Esophagus muscularis mucosa (tissue), 4 donors: ENCODE measurements at places on chromosomes 11 and 22. TPM values are rescaled to one million over a fixed set of nuclear protein-coding genes. Genes with fewer than 3 reads are reported as not detected.

CRYBB3 gene
- total RNA-seq, result not detected

IGLL1 gene
- total RNA-seq, result not detected

RFPL1 gene
- not detected for total RNA-seq

ABCC8 gene
- total RNA-seq, result 1.6 TPM

H19 gene
- total RNA-seq, result 753 TPM

APOA5 gene
- total RNA-seq, result not detected

DNA sequence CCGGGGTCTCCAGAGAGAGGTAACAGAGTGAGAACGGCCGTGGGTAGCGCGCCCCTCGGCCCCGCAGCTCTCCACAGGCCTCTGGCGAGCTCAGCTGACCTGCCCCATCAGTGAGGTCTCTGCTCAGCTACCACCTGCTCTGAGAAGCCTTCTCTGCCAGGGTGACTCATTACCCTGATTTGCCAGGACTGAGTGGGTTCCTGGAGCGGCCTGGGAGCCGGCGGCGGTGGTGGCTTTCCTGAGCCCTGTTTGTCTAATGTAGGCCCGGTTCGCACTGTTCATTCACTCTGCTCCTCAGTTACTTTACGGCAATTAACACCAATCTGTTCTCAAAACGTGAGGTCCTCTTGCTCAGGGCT is 351.0 kb upstream of the B3GAT1 start:
- no peaks in the 10 kb centered on the region for H3K27me3 ChIP-seq
- H3K4me3 ChIP-seq, result no peak overlapping the region
- no peaks in the 10 kb centered on the region for H3K4me1 ChIP-seq
- H3K36me3 ChIP-seq, result no peaks in the 10 kb centered on the region
- no peak overlapping the region for H3K27ac ChIP-seq

GRCh38 chr11:75508051-75508561 is 17.6 kb downstream of the GDPD5 start:
- no peak overlapping the region for H3K27ac ChIP-seq
- H3K4me3 ChIP-seq, result no peak overlapping the region
- H3K36me3 ChIP-seq, result no peaks in the 10 kb centered on the region
- no peaks in the 10 kb centered on the region for H3K27me3 ChIP-seq
- no peak for DNase-seq
- peaks cover 6% of the 10 kb centered on the region for H3K4me1 ChIP-seq

- peaks cover 38% of the 10 kb centered on the region for H3K36me3 ChIP-seq
- no peaks in the 10 kb centered on the region for H3K4me1 ChIP-seq
- no peak overlapping the region for H3K4me3 ChIP-seq
- DNase-seq, result no peak
- no peak overlapping the region for H3K27ac ChIP-seq
Measured at GRCh38 chr11:18563090-18563730, 25.3 kb downstream of the UEVLD start.

- H3K36me3 ChIP-seq, result no peaks in the 10 kb centered on the region
- DNase-seq, result no peak
- H3K4me1 ChIP-seq, result peaks cover 27% of the 10 kb centered on the region
- H3K27ac ChIP-seq, result no peak overlapping the region
Measured at GRCh38 chr22:30212363-30212995, 34.1 kb downstream of the LIF start.

- peak; percentile 80 for DNase-seq
- H3K36me3 ChIP-seq, result no peaks in the 10 kb centered on the region
- H3K4me3 ChIP-seq, result peak overlapping the region; percentile 12
- H3K27ac ChIP-seq, result no peak overlapping the region
Measured at GRCh38 chr22:47337161-47337621, 574.7 kb downstream of the TBC1D22A start.

DNA sequence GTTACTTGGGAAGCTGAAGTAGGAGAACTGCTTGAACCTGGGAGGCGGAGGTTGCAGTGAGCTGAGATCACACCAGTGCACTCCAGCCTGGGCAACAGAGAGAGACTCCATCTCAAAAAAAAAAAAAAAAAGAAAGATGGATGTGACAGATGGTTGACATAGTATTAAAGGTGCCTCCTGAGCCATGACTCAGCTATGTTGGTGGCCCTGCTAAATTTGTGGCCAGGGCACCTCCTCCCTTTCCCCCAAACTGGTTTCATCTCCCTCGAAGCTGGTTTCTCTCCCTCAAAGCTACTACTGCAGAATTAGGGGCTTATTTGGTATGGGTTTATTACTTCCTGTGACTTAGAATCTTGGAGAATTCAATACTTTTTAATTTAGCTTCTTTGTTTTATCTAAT is 31.5 kb downstream of the SDHD start:
- H3K4me1 ChIP-seq, result peaks cover 7% of the 10 kb centered on the region
- H3K4me3 ChIP-seq, result no peak overlapping the region
- H3K27ac ChIP-seq, result no peak overlapping the region
- no peaks in the 10 kb centered on the region for H3K27me3 ChIP-seq
- no peak for DNase-seq

- H3K36me3 ChIP-seq, result no peaks in the 10 kb centered on the region
- peak overlapping the region; percentile 98 for H3K4me3 ChIP-seq
- H3K27me3 ChIP-seq, result no peaks in the 10 kb centered on the region
- H3K4me1 ChIP-seq, result peaks cover 12% of the 10 kb centered on the region
- DNase-seq, result no peak
Measured at GRCh38 chr22:42271191-42271813, 849 bp upstream of the TCF20 start.

GRCh38 chr11:1744891-1745700 is 5.3 kb downstream of the IFITM10 start:
- H3K36me3 ChIP-seq, result no peaks in the 10 kb centered on the region
- H3K27ac ChIP-seq, result no peak overlapping the region
- no peak for DNase-seq
- peaks cover 19% of the 10 kb centered on the region for H3K4me1 ChIP-seq

DNA sequence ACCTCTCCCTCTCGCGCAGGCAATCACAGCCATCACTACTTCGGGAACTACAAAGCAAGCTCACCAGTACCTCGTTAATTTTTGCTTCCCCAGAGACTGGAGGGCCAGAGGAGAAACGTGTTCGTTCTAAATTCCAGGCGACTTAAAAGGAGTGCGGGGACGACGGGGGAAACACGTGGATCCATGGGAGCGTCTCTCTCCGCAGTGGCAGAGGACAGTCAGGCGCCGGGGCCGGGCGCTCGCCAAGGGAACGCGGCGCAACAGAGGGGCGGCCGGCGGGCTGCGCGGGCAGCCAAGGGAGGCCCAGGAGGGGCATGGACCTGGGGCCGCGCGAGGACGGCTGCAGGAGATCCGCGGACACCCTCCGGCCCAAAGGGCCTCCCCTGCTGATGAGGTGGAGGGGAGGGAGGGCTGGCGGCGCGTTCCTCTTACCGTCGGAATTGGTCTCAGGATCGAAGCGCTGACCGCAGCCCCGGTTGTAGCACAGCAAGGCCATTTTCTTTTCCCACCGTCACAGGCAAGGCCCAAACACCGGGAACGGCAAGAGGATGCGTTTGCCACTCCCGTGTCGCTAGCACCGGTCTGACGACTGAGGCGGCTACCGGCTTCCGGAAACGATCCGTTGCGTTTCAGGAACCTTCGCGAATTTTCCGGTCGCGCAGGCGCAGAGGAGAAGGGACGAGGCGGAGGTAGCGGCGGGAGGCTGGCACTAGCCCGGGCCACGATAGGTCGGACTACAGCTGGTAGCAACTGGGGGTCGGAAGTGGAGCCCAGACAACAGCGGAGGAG is at the start of gene CHORDC1:
CHORDC1 (minus strand) TSS at position 591 of the 789 bp plus-strand sequence; CDS start at position 496, 95 bp downstream.
- peak; percentile 95 for DNase-seq
- peak within 1 kb of the TSS; percentile 93 for H3K27ac ChIP-seq
- H3K27me3 ChIP-seq, result no peaks in the 10 kb centered on the region
- H3K4me1 ChIP-seq, result peaks cover 32% of the 10 kb centered on the region
- H3K36me3 ChIP-seq, result no peaks in the 10 kb centered on the region
- peak within 1 kb of the TSS; percentile 64 for H3K4me3 ChIP-seq

DNA sequence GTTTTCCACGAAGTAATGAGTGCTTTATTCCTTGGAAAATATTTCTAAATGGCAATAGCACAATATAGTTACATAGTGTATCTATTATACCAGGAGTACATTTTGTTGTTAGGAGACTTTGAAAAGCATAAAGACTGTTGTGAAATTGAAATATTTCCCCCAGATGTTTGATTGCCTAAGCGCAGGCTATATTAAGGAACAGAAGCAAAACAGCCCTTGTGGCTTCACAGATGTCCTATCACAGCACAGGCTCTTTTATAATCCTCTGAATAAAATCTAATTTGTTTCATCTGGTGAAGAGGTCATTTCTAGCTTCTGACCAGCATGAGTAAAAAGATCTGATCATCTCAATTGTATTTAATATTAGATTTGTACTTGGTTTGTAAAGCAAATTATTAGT is 48.2 kb downstream of the BSX start:
- no peak for DNase-seq
- no peaks in the 10 kb centered on the region for H3K4me1 ChIP-seq
- H3K27ac ChIP-seq, result no peak overlapping the region
- H3K27me3 ChIP-seq, result no peaks in the 10 kb centered on the region
- H3K4me3 ChIP-seq, result no peak overlapping the region
